ENCODE measurements at places on chromosomes 6 and 20.

DNA sequence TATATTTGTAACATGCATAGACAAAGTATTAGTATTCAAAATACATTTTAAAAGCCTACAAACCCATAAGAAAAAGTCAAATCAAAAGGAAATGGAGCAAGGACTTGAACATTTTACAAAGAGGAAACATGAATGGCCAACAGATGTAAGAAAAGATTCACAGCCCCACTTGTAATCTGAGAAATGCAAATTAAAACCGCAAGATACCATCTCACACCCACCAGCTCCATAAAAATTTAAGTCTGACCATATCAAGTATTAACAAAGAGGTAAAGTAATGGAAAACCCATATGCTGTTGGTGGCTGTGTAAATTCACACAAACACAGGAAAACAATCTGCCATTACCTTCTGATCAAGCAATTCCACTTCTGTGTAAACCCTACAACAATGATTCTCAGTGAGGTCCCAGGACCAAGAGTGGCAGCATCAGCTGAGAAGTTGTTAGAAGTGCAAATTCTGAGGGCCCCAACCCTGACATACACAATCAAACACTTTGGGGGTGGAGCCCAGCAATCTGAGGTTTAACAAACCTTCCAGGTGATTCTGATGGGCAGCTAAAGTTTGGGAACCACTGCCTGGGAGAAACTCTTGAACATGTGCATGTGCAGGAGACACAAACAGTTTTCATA is 30.9 kb downstream of the BCL2L1 start:
- DNase-seq, result no peak

DNA sequence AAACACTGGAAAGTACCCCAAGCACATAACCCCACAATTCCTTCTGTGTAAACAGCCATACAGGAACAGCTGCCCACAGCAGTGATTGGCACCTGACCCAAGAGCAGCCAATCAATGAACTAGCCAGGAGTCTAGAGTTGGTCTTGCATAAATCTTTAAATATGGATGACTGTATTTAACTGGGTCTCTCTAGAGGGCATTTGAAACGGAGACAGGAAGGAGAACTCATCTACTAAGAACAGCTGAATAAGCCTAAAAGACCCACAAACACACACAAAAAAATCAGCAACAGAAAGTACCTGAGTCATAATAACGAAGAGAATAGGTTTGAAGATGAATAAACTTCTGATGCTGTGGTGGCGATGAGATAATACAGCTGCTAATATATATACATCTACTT is 49.0 kb upstream of the ASF1A start:
- no peak for DNase-seq

DNA sequence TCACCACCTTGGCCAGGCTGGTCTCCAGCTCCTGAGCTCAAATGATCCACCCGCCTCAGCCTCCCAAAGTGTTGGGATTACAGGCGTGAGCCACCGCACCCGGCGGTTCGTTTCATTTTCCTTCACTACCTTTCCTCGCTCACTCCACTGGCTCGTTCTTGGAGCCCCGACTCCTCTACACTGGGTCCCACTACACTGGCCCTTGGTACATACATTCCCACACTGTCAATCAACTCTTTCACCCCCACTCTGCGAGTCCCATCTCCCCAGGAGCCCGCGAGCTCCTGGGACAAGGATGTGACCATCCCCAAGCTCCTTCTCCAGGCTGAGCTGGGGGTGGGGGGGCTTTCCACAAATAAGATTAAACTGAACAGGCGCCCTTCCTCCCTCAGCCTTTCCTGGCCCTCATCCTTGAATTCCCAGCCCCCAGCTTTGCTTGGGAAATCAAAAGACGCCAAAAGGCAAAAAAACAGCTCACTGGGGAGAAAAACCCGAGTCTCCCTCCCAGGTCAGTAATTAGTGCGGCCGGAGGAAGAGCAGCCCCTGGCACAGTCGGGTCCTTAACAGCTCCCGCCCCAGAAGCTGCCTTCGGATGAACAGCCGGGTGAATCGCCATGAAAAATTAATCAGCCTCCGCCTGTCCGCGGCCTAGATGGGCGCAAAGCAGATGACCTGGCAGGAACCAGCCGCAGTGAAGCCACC is 42.8 kb upstream of the LY86 start:
- DNase-seq, result no peak

GRCh38 chr20:41621971-41622370 is 3.8 kb upstream of the CHD6 start:
- DNase-seq, result no peak

DNA sequence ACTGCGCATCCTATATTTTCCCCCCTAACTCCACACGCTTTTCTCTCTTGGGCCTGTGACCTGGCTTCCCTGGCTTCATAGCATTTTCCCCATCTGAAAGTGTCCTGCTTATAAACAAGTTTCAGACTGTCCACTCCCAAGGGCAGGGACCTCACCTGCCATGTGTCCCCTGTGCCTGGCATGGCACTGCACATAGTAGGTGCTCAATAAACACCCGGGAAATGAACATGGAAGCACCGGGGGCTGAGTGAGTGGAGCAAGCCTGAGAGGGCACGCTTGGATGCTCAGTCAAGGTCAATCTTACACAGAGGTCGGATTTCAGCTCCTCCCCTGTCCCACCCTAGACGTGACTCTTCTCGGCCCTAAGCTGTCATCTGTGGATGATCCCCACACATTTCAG is 96.9 kb downstream of the NFATC2 start:
- no peak for DNase-seq

- DNase-seq, result peak; percentile 74
These were observed 147.1 kb downstream of the LRFN2 start for GRCh38 chr6:40440053-40440452.

DNA sequence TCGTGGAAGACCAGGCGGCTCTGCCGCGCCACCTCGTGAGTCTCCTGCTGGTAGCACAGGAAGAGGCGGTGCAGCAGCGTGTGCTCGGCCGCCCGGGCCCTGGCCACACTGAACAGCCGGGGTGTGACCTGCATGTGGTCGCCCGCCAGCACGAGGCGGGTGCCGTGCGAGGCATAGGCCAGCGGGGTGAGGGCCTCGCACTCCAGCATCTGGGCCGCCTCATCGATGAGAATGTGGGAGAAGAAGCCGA is 7.0 kb downstream of the HELZ2 start:
- no peak for DNase-seq

DNA sequence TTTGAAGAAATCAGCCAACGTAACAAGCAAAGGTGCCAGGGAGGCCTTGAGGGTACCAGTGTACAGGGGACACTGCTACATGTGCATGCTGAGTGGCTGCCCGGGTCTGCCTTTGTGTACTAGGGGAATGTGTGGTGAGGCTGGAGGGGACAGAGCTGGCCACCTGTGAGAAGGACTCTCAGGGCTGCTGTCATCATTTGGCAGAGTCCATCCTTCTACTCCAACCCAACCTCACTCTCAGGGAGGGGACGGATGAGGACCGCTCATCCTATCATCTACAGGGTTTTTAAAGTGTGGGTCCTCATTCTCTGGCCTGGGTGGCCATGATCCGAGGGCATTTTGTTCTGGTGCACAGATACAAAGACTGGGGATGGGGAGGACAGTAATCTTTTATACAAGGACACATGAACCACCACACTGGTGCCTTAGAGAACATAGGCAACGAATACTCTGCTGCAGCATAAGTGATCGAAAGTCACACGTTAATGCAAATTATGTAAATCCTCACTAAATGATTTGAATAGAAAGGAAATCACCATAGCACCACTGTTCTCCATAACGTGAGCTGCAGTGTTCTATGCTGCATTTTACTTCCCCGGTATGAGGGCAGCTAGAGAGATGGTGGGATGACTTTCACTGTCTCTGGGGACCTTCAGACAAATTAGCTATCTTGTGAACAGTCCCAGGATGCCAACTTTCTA is 181.4 kb downstream of the GMPR start:
- DNase-seq, result no peak

- no peak for DNase-seq
These were observed 36.6 kb upstream of the F13A1 start for GRCh38 chr6:6357032-6357431.

Data from Jurkat, Clone E6-1 (cell line).